H9 (cell line): ENCODE measurements at places on chromosomes 1 and 21. TPM values are rescaled to one million over a fixed set of nuclear protein-coding genes. Genes with fewer than 3 reads are reported as not detected.

ARHGAP29 gene
- total RNA-seq, result 1.0 and 1.3 TPM in 2 replicates

SCYL3 gene
- total RNA-seq, result 3.6 and 3.9 TPM in 2 replicates

SPRR3 gene
- not detected in 2 replicates for total RNA-seq

DNASE2B gene
- not detected in 2 replicates for total RNA-seq

ELF3 gene
- total RNA-seq, result 9.1 and 10.4 TPM in 2 replicates

KIAA1614 gene
- 0.88 and 1.3 TPM in 2 replicates for total RNA-seq

ST3GAL3 gene
- 6.2 and 8.3 TPM in 2 replicates for total RNA-seq

TSTD1 gene
- total RNA-seq, result 73.7 and 77.0 TPM in 2 replicates

CLDN14 gene
- not detected in 2 replicates for total RNA-seq

NPHS2 gene
- not detected in 2 replicates for total RNA-seq

FCAMR gene
- not detected in 2 replicates for total RNA-seq

PTGFR gene
- not detected in 2 replicates for total RNA-seq

LAMC1 gene
- total RNA-seq, result 96.2 and 110 TPM in 2 replicates

CDKN2C gene
- total RNA-seq, result not detected in 2 replicates

PRAMEF14 gene
- not detected in 2 replicates for total RNA-seq

RAP1GAP gene
- 6.4 and 7.9 TPM in 2 replicates for total RNA-seq

OR2L3 gene
- total RNA-seq, result not detected in 2 replicates

S100A1 gene
- total RNA-seq, result 1.1 TPM in 1 of 2 replicates, not detected in the other

ATP1A4 gene
- total RNA-seq, result 0.20 and 0.44 TPM in 2 replicates

FCN3 gene
- 0.22 TPM in 2 replicates for total RNA-seq

NGF gene
- 0.22 TPM in 1 of 2 replicates, not detected in the other for total RNA-seq

LDLRAD1 gene
- not detected in 2 replicates for total RNA-seq

SMYD2 gene
- total RNA-seq, result 8.6 and 10.9 TPM in 2 replicates

KIF2C gene
- total RNA-seq, result 71.6 and 73.1 TPM in 2 replicates

BRDT gene
- total RNA-seq, result 0.15 TPM in 2 replicates

RPTN gene
- not detected in 2 replicates for total RNA-seq

MLLT11 gene
- total RNA-seq, result 13.0 and 13.2 TPM in 2 replicates

AMY2A gene
- not detected in 2 replicates for total RNA-seq

TNNI3K gene
- total RNA-seq, result not detected in 2 replicates

PEAR1 gene
- 0.31 and 0.39 TPM in 2 replicates for total RNA-seq

CD1E gene
- not detected in 2 replicates for total RNA-seq

RORC gene
- total RNA-seq, result 0.46 and 0.52 TPM in 2 replicates

GPR25 gene
- not detected in 2 replicates for total RNA-seq

CRP gene
- not detected in 2 replicates for total RNA-seq
